Immature natural killer cell (primary cell): ENCODE measurements at places on chromosomes 13 and 19. TPM values are rescaled to one million over a fixed set of nuclear protein-coding genes. Genes with fewer than 3 reads are reported as not detected.

The ZNF66 gene
- polyA plus RNA-seq, result 4.2 TPM

- DNase-seq, result no peak
Measured at GRCh38 chr13:59547950-59548349, 615.8 kb downstream of the DIAPH3 start.

DNA sequence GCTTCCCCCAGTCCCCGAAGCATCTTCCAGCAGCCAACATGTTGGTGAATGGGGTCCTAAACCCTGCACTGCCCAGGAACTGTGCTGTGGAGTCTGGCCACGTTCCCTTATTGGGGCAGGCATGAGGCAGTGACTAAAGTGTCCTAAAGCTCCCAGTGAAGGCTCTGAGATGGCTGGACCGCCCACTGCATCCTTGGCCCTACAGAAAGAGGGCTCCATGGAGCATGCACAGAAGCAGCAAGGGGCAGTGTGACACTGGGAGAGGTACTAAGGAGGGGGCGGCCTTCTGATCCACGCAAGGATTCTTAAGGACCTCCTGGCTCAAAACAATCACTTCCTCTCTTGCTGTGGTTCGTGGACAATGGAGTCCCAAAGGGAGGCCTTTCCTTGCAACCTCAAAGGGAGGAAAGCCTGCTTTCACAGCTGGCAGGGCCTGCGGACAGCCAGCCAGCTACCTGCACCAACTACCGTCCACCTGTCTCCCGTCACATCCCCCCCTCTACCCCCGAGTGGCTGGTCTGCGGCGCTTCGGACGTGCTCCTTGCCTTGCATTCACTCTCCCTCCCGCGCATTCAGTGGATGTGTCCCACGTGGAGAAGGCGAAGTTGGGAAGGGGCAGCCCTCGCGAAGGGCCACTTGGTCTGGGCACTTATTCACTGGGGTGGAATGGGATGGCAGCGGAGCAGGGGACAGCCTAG lies 63.9 kb upstream of the STARD13 start:
- no peak for DNase-seq

DNA sequence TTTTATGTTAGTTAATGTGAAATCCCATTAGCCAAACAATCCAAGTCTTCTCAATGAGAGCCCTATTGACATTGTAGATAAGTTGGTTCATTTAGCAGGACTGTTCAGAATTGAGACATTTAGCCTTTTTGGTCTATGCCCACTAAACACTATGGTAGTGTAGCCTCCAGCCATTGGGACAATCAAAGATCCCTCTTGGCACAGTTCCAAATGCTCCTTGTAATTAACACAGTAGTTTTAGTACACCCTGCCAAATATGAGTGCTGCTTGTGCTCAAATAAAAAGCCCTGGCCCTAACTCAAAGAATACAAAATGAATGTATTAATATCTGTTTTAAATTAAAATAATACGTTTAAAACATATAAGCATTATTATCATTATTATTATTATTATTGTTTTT lies 15.4 kb upstream of the FAM216B start:
- no peak for DNase-seq

GRCh38 chr19:12139269-12139668 lies 881 bp downstream of the ZNF20 start:
- DNase-seq, result no peak

DNA sequence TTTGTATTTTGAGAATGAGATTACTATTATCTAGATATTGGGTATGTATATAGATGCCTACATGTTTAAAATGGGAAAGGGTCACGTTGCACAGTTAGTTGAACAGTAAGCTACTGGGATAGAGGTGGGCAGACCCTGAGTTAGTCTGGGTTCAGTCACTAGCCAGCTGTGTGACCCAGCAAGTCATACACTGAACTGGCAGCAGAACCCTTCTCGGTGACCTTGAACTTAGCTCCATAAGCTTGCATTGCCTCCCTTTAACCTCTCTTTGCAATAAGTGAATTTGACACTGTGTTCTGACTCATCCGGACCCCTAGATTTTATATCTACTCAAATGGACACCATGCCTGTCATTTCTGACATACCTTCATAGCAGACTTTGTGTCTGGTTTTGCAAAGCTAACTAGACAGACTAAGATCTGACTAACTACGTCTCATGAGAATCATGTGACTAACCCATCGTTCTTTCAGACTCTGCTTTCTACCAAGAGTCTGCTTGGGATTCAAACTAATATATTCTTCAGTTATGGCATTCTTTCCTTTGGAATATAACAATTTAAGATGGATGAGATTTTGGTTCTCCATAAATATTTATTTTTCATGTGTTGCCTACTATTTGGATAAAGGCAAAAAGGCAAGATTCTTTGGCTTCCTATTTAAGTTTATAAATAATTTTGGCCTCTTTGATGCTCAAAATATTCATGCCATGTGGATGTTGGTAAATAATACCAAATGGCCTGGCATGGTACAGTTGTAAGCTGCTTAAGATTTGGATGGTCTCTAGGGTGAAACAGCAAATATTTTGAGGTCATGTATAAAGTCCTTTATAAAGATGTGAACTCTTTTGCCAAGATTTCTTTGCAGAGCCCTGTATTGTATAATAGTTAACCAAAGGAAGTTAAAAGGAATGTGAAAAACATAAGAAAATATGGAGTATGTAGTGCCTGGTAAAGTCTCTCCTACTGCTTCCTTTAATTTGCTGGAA lies 159.3 kb downstream of the ITGBL1 start:
- DNase-seq, result no peak

The ZNF709 gene
- polyA plus RNA-seq, result 1.1 TPM

GRCh38 chr19:44875666-44876451 lies 15.2 kb upstream of the TOMM40 start:
- no peak for DNase-seq

DNA sequence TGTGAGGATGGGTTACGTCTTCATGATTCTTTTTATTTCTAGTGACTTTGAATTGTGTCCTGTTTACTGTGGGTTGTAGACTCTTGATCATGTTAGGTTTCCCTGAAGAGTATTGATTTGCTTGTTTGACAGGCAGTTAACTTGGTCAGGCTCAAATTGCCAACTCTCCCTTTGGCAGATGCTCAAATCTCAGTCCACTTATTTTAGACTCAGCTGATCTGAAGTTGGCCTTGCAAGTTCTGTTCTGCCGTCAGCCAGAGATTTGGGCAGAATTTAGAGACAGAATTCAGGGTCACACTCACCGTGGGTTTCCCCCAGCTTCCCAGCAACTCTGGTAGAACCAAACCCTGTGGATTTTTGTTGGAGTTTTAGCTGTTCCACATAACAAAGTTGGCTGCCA lies 71.6 kb upstream of the TEX29 start:
- DNase-seq, result no peak

The BCKDHA gene
- polyA plus RNA-seq, result 76.9 TPM

- DNase-seq, result no peak
Measured at GRCh38 chr13:85610024-85610423, 189.2 kb downstream of the SLITRK6 start.

The IL12RB1 gene
- polyA plus RNA-seq, result 105 TPM

GRCh38 chr19:17097593-17098126 lies 22.1 kb downstream of the MYO9B start:
- no peak for DNase-seq

DNA sequence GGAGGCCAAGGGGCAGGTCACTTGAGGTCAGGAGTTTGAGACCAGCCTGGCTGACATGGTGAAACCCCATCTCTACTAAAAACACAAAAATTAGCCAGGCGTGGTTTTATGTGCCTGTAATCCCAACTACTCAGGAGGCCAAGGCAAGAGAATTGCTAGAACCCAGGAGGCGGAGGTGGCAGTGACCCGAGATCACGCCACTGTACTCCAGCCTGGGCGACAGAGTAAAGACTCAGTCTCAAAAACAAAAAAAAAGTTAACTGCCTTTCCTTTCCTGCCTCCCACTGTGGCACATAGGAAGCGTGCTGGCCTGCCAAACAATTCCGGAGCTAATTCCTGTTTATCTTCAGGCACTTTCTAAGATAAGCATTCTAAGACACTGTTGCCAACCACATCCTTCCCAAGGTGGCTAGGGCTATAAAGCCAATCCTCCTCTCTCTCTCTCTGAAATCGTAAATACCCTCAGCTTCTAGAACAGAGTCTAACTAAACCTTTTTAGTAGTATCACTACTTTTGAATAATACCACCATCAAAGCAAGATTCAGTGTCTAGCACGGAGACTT lies 21.6 kb downstream of the SLC25A30 start:
- DNase-seq, result peak; percentile 25

DNA sequence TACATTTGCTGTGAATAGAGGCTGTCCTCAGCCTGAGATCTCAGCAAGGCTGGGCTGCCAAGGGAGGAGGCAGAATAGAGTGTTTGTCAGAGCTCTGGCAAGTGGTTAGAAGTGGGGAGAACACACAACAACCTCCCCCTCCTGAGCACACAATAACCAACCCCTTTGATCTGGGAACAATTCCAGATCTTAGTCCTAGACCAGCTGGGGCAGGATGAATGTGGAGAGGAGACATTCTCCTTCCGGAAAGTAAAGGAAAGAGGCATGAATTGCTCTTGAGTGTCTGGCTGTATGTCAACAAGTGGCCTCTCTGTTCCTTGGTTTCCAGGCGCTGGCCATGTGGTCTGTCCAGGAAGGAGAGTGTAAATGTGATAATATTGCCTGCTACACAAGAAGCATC lies 114.9 kb upstream of the TMTC4 start:
- DNase-seq, result no peak

DNA sequence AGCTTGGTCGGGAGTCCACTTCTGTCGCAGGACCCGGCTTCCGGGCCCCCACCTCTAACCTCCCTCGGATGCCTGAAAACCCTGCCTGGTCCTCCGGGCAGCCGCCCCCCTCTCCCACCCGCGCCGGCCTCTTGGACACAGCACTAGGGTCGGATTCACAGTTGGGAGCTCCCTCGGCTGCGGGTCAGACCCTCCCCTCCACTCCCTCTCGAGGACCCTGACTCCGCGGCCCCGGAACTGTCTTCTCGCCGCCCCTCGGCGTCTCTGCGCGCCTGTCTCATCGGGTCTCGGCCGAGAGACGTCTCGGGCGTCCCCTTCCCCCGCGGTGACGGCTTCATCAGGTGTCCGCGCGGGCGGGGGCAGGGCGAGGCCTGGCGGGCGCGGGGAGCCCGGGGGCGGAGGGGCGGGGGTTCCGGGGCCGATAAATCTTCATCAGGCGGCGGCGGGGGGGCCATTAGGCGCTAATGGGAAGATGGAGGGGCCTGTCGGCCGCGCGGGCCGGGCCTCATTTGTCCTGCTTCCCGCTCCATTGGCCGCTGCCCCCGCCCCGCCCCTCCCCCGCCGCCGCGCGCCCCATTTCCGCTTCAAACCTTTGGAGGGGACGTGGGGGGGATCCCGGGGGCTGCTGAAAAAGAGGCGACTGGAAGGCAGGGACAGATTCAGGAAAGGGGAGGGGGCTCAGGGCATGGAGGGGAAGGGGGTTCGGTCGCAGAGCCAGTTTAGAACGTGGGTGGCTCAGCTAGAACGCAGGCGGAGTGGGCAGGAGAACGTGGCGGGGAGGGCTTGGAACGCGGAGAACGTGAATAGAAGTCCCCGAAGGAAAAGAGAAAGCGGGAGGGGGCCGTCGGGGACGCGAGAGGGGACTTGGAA lies 11.8 kb upstream of the ERFL start:
- DNase-seq, result no peak

The ZNF723 gene
- polyA plus RNA-seq, result not detected

DNA sequence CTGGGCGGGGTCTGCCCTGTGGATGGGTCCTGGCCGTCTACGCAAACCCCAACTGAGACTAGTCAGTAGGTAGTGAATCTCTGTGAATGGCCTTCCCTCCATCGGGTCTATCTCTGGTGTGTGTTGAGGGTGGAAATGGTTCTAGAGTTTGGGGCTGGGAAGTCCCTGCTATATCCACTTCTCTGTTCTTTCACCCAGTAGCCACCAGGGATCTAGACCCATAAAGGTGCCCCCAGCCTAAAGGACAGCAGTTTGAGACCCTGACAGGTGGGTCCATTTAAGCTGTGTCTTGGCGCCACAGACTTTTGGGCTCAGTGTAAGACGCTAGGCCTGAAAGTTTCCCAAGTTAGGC lies 57.7 kb downstream of the ZNF568 start:
- no peak for DNase-seq

DNA sequence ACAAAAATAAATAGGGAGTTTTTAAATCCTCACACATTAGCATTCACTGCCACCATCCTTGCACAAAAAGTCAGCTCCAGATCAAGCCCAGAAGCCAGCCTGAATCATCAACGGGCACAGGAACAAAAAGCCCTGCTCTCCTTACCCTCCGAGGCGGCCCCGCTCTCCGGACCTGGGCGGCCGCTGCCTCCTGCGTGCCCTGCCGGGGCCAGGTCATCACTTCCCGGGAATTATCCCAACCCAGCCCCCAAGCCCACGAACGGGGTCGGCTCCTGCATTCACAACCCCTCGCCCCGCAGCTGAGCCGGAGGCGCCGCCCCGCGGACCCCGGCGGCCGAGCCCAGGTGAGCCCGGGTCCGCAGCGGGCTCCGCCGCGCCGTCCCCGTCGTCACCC lies 754 bp downstream of the DNAJB1 start:
- no peak for DNase-seq

- DNase-seq, result no peak
Measured at GRCh38 chr19:29329460-29330134, 116.6 kb upstream of the UQCRFS1 start.

DNA sequence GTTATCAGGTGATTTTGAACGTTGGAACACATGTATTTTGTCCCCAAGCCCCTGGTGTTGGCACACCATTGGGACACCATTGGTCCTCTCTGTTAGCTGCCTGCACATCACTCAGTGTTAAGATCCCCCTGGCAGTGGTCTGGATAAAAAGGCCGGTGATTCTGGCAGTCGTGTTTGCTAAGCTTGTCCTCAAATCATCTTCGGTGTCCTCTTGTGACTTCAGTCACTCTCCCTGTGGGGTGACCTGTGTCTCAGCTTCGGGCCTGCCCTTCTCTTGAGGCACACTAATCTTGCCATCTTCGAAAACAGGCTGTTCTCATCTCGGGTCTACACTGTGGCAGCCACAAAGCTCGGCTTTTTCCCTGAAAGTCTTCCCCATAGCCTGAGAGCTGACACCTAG lies 127.1 kb downstream of the ZIC5 start:
- no peak for DNase-seq

The ZFP14 gene
- polyA plus RNA-seq, result 2.7 TPM

The SIAH3 gene
- not detected for polyA plus RNA-seq

DNA sequence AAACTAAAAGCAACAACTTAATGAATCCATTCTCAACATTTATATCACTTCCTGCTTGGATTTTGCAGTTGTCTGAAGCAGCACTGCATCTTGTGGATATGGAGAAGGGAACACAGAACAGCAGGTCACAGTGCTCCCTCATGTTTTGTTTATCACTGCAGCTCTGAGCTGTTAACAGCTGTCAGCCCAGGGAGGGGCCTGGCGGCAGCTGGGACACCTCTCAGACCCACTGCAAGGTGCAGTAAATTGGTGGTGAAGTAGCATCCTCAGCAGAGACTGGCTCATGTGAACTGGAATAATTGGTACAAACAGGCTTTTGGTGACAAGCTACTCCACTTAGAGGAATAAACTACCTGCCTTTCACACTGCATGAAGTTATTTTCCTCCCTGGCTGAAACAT lies 170.4 kb downstream of the LIG4 start:
- DNase-seq, result no peak

The TEX29 gene
- polyA plus RNA-seq, result not detected

DNA sequence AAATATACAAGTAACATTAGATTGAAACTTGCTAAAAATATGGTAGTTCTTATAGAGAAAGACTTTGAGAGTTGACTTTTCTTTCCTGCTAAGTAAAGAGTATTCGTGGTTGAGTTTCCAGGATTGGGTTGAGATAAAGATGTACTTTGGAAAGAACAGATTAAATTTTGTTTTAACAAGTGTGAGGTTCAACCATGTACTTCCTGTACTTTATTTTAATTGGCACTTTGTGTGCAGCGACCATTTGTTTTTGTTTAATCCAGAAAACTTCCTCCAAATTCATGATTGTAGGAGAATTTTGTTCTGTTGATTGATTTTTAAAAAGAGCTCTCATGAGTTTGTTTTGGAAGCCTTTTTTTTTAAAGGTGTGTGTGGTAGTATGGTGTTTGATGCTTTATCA lies 46.9 kb downstream of the PAN3 start:
- DNase-seq, result no peak
